Occipital lobe (tissue), 3 donors: ENCODE measurements at places on chromosomes 6 and 20. TPM values are rescaled to one million over a fixed set of nuclear protein-coding genes. Genes with fewer than 3 reads are reported as not detected.

The SEMG1 gene
- not detected for total RNA-seq

The EPB41L2 gene
- 32.3 TPM for total RNA-seq

The RNF144B gene
- total RNA-seq = 3.1 TPM

GRCh38 chr6:43973357-43973756, 153.9 kb downstream of the MRPL14 start:
- no peak for DNase-seq
